ENCODE measurements at places on chromosomes 4 and X. TPM values are rescaled to one million over a fixed set of nuclear protein-coding genes. Genes with fewer than 3 reads are reported as not detected.

Gene GATB
- 27.2 TPM for total RNA-seq

Gene RPS6KA6
- total RNA-seq = 9.6 TPM

DNA sequence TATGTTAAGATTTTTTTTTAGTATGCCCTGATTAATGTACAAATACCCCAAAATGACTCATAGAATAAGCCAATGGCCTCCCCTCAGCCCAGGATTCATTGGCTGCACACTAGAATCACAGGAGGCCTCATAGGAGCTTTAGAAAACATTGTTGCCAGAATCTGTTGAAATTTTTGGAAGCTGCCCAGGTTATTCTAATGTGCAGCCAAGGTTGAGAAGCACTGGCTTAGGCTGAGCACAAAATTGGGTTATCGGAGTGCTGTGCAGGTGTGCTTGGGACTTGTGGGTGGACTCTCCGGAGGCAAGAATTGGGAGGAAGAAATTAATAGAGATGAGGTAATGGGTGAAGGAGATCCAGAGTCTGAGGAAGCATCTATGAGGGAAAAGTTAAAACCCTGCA lies 41.3 kb upstream of the VCX start:
- DNase-seq = no peak

DNA sequence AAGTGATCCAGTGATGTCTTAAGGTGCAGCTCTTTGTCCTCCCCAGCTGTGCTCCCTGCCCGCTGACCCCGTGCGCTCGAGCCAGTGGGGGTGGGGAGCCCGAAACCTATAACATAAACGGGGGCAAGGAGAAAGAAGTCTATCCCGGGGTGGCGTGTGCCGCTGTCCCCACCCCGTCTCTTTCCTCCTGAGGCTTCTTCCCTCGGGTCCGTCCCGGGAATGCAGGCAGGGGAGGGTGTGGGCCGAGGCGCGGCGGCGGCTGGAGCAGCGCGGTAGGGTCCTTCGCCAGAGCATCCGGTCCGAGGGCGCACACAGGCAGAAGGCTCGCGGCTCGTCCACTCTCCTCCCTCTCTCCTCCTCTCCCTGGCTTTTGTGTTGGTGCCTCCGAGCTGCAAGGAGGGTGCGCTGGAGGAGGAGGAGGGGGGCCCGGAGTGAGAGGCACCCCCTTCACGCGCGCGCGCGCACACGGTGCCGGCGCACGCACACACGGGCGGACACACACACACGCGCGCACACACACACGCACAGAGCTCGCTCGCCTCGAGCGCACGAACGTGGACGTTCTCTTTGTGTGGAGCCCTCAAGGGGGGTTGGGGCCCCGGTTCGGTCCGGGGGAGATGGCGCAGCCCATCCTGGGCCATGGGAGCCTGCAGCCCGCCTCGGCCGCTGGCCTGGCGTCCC lies at the start of gene RAB33A:
Gene RAB33A, plus strand, starts transcription at position 517 of the 681 bp plus-strand sequence. Its CDS starts 101 bp downstream, at position 618.
- DNase-seq = no peak

Gene H2BW1
- not detected for total RNA-seq

Gene ZFX
- 39.7 TPM for total RNA-seq

GRCh38 chr4:90078440-90078839 lies 48.8 kb upstream of the CCSER1 start:
- no peak for DNase-seq

Gene VCX
- total RNA-seq = not detected

Gene FGF13
- total RNA-seq = 21.3 TPM

GRCh38 chr4:114040319-114041116 lies 61.1 kb upstream of the ARSJ start:
- no peak for DNase-seq

Gene EFHC2
- total RNA-seq = not detected

DNA sequence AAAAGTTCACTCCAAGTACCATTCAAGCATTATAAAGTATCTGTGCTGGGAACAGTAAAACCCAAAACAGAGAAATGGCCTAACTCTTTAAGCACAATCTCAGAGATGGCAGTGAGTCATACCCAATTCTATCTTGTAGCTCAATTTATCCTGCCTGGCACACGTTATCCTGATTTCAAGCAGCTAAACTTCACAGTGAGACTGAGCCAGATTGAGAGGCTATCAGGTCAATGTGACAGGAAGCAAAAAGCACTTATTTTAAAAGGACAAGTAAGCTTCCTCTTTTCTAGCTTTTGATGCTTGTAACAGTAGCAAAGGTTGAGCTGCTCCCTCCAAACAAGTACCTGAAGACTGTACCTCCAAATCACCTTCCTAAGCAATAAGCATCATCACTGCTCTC lies 324.9 kb downstream of the NAF1 start:
- no peak for DNase-seq

DNA sequence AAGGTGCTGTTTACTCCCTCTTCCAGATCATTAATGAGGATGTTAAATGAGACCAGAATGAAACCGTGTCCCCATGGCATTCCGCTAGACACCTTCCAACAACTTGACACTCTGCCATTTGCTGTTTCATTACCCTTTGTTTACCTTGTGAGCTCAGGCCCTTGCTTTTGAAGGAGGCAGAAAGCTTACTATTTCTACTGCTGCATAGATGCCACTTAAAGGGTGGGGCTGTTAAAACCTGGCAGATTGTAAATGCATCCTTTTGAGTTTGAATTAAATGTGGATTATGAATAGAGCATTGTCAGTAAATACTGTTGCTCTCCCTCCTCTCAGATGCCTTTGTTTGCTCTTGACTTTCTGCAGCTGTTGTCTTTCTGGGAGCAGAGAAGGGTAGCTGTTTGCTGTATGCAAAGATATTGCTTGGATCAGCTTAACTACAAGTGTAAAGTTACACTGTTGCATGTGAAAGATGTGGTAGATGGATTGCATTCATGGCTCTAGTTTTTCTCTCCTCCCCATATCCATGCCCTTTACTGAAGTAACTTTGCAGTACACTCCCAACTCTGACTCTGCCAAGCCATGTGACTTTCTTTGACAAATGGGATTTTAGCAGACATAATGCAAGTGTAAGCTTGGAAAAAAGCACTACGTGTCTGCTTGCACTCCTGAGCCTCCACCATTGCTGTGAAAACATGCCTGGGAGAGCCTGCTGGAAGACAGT lies 75.0 kb upstream of the DHX15 start:
- DNase-seq = no peak

Gene PACRGL
- total RNA-seq = 10.3 TPM

DNA sequence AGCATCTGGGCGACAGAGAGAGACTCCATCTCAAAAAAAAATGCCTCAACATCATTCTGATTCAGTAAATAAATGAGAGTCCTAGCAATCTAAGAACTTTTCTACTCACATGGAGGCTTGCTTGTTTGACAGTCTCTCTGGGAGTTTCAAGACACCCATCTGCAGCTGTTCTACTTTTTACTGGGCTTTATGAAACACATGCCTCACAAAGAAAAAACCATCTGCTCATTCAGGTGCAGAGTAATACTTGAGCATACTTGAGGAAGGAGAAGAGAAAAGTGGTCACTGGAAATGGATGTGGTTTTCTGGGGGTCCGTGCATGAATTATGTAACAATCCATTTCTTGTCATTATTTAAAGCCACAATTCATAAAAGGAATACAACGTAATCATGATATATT lies 87.1 kb upstream of the DDX53 start:
- DNase-seq = no peak

GRCh38 chrX:20215565-20215964 lies 51.1 kb downstream of the RPS6KA3 start:
- no peak for DNase-seq

DNA sequence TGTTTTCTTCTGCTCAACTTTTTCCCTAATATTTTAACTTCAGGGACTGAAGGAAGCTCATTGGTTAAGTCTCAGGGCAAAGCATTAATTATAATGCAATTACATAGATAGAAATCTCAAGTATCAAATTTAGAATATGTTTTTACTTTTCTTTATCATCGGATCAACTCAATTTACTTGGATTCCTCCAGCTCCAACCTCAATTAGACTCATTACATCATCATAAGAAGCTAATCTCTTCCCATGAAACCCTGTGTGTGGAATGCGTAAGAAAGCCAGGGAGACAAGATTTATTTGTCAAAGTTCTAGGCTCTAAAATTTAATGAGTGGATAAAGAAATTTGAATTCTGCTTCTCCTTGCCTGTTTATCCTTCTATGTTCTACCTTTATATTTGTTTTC lies 918.4 kb downstream of the ADGRL3 start:
- DNase-seq = no peak

Gene NRK
- total RNA-seq = 5.7 TPM

DNA sequence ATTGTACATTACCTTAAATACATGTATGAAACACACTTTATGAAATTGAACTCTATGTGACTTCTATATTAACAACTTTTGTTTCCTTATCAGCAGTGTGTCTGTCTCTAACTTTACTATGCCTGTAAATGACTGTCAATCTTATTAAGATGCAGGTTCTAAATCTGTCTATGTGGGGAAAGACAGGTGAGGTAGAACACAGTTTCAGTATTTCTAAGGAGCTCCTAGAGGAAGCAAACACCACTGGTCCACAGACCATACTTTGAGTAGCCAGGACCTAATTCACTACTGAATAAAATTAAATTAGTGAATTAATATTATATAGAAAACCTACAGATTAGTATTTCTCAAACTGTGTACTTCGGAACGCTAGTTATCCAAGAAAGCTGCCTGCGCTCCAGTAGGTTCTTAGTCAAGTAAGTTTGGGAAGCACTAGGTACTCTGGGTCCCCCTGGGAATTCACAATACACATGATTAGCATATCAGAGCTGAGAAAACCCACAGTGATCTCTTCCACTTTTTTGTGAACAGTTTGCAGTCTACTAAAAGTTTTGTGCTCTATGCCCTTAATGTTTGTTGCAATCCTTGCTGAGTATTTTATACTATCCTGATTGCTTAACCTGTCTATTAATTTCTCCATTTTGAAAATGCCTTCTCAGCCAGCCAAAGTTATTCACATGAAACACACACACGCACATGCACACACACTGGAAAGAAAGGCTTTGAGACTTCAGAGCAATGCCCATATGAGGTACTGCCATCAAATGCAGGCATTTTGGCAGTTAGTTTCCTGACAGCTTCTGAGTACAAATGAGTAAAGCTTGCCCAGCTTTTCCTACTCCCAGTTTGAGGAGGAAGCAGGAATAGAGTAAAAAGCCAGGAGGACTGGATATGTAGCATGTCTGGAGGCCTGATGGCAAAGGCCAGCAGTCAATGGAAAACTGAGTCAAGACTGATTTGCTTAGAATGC lies 133.6 kb upstream of the CPEB2 start:
- no peak for DNase-seq

DNA sequence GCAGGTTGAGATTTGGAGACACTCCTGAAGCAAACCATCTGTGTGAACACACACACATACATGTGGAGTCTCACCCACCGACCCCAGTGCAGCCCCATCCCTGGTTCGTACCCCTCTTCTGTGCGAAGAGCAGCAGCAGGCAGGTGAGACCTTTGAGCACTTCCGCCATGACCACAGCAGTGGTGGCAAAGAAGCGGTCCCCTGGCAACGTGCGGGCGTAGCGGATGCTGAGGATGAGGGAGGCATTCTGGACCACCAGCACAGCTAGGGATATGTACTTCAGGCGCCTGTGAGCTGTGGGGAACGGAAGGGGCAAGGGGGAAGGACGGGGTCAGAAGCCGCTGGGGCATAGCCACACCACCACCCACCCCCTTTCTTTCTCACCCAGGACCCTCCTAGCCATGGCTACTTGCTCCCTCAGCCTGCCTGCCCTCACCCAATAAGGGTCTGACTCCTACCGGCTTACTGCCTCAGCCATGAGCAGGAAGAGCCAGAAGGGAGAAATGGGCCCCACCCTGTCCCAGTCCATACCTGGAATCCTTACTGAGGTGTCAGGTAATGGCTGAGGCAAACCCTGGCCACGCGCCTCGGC lies 1.6 kb downstream of the SLC35A2 start:
- no peak for DNase-seq

Gene SLC6A8
- total RNA-seq = 16.9 TPM

- no peak for DNase-seq
These were observed 20.4 kb downstream of the HERC5 start for GRCh38 chr4:88477229-88477860.

Gene VSIG1
- 0.54 TPM for total RNA-seq

- peak; percentile 17 for DNase-seq
These were observed 57.5 kb upstream of the WDR1 start for GRCh38 chr4:10173754-10174749.

- no peak for DNase-seq
These were observed 63.2 kb upstream of the SLC4A4 start for GRCh38 chr4:71275570-71275969.

GRCh38 chrX:149467461-149467860 lies 37.6 kb downstream of the IDS start:
- DNase-seq = no peak

DNA sequence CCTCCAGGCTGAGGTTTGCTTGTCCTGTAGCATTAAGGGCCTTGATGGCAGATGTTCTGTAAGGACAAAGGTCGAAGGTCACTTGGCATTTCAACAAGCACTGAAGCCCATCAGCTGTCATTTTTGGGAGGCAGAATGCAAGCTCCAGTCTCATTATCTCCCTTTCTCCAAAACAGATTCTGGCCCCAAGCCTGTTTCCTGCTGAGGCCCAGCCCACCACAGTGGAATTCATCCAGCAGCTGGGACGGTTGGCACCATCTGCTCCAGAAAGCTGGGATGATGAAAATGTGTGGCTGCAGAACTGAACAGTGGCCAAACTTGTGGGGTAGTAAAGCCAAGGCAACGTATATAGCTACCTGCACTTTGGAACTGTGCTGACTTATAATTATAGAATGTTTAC lies 17.7 kb upstream of the PPEF2 start:
- DNase-seq = no peak

Gene SETD7
- total RNA-seq = 101 TPM

GRCh38 chr4:960636-961350 lies 12.6 kb downstream of the DGKQ start:
- no peak for DNase-seq

Gene KLB
- total RNA-seq = not detected

Gene RS1
- not detected for total RNA-seq

- peak; percentile 77 for DNase-seq
These were observed 20.4 kb downstream of the DOK7 start for GRCh38 chr4:3483471-3483921.

Gene PPP2R2C
- total RNA-seq = 0.41 TPM

All from thoracic aorta (tissue), 2 donors.